ENCODE measurements at places on chromosomes 11 and 22. TPM values are rescaled to one million over a fixed set of nuclear protein-coding genes. Genes with fewer than 3 reads are reported as not detected.

The PSMD13 gene
- total RNA-seq = 140 TPM

The CHADL gene
- 0.64 TPM for total RNA-seq

The FOLR3 gene
- 0.64 TPM for total RNA-seq

GRCh38 chr22:42313804-42314581, 43.5 kb upstream of the TCF20 start:
- peak; percentile 16 for DNase-seq

- DNase-seq = no peak
Observed at GRCh38 chr22:32557925-32558324, 83.3 kb downstream of the FBXO7 start.

DNA sequence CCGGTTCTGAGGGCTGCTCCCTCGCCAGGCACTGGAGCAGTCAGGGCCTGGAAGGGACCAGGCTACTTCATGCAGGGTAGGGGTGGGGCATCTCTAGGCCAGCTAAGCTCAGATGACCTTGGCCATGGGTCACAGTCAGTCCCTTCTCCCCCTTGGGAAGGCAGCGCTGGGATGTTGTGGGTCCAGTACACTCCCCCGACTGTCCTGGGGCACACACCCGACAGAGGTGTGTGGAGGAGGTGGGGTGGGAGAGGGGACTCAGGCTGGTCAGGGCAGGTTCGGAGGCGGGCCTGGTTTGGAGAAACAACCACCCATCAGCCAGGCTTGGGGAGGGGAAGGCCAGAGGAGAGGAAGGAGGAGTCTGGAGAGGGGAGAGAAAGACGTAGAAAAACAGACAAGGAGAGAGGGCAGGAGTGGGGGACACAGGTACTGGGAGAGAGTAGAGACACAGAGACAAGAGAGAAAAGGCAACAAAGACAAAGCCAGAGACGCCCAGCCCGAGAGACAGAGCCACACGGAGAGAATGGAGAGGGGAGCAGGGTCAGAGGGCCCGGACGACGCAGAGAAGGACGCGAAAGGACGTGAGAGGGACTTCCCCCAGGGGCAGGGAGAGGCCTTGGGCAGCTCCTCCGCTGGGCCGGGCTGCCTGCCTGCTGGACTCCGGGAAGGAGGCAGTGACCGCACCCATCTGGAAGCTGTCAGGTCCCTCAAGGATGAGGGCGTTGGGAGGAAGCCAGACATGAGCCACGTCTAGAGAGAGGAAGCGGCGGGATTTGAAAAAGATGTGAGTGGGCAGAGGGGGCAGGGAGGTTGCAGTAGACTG, 30.6 kb upstream of the TSKU start:
- peak; percentile 96 for DNase-seq

- DNase-seq = no peak
Observed at GRCh38 chr22:48858121-48858520, 969.6 kb downstream of the BRD1 start.

GRCh38 chr11:33564856-33565453, 135.7 kb downstream of the C11orf91 start:
- DNase-seq = no peak
